Right ventricle myocardium inferior (tissue), 1 donor: ENCODE measurements at places on chromosomes 16 and 17.

- no peak for DNase-seq
Measured at GRCh38 chr17:48177816-48178215, 70.2 kb downstream of the SNX11 start.

DNA sequence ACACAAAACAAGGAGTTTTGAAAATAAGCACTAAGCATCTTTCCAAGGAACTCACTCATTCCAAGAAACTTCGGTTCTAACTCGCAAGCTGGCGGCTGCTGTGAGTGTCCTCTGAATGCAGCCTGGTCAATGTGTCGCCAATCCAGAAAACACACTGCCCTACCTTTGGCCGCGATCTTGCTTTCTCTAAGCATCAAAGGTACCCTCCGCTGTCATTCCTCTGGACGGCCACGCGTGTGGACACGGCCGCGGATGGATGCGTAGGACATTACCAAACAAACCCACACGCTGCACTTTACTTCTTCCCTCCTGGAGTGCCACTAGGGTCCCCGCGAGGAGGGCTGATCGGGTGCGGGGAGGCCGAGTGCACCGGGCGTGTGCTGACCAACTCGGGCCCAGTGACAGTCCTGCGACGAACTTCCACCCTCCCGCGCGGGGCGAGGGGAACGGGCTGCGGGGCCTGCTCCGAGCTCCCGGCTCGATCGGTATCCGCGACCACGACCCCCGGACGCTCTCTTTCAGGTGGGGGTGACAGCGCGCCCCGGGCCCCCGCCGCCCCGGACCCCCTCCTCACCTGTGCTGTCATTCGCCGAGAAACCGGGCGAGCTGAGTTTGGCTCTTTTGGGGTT, 1.1 kb downstream of the CREBBP start:
- peak; percentile 80 for DNase-seq

DNA sequence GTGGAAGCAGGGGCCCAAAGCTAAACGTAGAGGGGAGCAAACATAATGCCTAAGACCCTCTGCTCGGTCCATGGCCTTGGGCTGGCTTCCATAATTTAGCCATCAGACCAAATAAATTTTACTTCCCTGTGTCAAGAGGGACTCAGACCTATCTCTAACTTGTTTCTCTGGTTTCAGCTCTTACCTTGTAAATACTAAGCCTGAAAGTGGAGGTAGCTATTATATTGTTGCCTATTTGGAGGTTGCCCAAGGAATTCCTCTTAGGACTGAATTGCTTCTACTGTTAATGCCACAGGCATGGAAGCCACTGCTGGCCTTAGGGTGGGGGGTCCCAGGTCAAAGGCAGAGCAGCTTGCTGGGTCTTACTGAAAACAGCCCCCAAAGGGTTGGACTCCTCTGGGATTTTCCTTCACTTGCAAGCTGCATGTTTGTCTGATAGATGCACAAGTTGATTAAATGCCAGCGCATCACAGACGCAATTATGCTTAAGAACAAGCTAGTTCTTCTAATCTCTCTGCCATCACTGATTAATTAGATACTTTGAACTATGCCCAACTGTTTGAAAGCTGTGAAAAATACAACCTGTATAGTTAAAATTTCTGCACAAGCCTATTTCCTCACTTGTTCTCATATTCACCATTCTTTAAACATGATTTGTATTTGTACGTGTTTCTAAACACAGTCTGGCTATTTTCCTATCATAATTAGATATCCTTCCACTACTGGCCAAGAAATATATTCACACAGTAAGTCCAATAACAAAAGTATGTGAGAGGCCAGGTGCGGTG, 67.9 kb upstream of the HAS3 start:
- DNase-seq, result no peak

DNA sequence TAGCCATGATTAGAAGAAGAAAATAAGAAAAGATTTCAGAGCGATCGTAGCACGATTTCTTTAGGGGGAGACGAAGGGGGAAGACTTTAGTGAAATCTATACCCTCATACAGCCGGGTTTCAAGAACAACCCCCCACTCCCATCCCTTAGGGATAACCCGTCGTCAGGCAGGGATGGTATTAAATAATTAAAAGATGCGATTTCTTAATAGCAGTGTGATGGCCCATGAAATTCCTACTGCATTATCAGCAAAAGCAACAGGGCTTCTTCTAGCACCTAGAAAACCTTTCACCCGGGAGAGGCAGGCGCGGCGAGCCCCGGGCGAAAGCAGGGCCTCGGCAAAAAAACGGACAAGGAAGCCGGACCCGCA, 1.4 kb downstream of the CDH11 start:
- DNase-seq, result no peak

GRCh38 chr17:83149029-83149725, 69.8 kb downstream of the METRNL start:
- no peak for DNase-seq

GRCh38 chr17:44610871-44611270, 45.4 kb upstream of the MEIOC start:
- no peak for DNase-seq

- peak; percentile 94 for DNase-seq
Measured at GRCh38 chr16:31105677-31106213, 2.4 kb upstream of the BCKDK start.

DNA sequence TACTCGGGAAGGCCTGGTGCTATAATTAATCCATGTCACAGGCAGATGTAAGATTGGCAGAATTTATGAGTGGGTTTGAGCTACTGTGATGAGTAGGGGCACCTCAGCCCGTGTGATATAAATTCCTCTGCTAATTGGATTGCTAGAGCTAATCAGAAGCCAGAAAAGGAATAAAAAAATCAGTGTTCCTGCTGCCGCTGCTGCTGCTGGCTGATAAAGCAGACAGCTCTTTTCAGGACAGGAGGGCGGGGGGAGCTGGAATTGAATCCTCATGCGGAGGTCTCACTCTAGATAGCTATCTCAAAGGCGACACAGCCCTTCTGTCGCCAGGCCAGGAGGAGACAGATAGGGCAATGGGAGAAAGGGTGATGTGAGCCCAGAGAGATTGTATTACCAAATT, 182.7 kb upstream of the ZFHX3 start:
- no peak for DNase-seq

- no peak for DNase-seq
Measured at GRCh38 chr17:57886020-57886419, 36.2 kb upstream of the MRPS23 start.

DNA sequence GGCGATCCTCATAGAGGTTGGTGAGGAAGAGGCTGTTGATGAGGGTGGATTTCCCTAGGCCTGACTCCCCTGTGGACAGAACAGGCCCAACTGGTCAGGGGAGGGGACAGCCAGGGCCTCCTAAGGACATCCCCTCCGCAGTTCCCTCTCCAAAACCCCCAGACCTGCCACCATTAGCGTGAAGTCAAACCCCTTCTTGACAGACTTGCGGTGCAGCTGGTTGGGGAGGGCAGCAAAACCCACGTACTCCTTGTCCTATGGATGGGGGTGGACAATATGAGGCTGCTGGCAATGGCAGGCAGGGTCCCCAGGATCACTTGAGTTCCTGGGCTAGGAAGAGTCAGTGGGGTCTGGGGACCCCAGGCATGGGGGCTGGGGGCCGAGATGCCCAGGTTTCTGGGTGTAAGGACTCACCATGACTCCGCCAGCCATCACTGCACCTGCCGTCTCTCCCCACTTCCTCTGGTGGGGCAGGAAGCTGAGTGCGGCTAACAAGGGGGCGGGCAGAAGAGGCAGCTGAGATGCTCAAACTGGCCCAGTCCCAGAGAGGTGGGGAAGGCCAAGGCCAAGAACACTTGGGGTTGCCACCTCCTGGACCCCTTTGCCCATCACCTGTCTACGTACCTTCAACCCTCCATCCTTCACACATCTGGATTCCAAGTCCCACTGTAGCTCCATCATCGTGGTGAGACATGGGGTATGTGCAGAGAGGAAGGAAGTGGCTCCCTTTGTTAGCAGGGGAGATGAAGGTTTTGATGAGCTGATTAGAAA, at the start of gene SEPTIN1:
Gene SEPTIN1, minus strand, starts transcription at position 451 of the 771 bp plus-strand sequence. Its CDS starts 19 bp downstream, at position 432.
- peak; percentile 59 for DNase-seq

DNA sequence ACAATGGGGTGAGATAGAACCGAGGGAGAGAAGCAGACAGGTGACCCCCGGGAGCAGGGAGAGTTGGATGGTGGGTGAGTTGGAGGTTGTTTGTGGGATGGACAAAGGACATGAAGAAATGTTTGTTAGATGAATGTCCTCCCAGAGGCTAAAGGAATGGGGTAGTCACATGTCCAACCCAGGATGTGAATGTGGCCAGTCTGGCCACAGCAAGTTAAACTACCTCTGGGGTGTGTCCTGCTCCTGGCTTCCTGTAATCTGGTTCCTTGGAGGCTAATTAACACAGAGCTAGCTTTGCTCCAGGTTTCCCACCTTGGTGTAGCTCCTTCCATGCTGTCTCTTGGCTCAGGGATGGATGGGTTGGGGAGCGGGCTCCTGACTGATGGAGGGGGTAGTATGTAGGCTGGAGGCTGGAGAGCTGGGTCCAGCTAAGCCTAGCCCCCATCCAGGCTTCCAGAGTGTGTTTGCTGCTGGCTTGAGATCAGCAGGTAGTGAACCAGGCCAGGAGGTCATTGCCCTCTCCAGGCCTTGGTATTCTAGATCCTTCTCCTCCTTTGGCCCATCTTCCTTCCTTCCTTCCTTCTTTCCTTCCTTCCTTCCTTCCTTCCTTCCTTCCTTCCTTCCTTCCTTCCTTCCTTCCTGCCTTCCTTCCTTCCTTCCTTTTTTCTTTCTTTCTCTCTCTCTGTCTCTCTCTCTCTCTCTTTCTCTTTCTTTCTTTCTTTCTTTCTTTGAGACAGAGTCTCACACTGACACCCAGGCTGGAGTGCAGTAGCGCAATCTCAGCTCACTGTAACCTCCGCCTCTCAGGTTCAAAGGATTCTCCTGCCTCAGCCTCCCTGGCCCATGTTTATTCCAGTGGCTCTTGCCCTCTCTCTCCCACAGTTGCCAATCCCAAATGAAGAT, 28.0 kb upstream of the UBE2G1 start:
- DNase-seq, result no peak

- peak; percentile 84 for DNase-seq
Measured at GRCh38 chr16:89289428-89290395, 72.2 kb downstream of the ZNF778 start.

DNA sequence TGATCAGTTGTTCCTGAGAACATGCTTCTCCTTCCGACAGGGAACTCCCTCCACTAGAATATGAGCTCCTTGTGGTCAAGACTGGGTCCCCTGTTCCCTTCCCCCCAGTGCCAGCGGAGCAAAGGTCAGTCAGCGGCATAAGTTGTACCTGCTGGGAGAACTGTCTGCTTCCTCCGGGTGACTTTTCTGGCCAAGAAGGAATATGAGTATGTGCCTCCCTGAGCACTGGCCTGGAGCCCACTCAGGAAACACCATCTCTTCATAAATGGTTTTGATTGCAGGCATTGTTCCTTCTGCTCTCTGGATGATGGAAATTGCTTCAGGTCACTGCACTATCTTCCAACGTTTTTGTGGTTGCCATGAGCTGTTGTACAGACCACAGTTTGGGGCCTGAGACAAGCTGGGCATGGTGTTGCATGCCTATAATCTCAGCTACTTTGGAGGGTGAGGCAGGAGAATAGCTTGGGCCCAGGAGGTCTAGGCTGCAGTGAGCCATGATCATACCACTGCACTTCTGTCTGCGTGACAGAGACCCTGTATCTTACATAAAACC, 2.9 kb upstream of the P4HB start:
- no peak for DNase-seq

DNA sequence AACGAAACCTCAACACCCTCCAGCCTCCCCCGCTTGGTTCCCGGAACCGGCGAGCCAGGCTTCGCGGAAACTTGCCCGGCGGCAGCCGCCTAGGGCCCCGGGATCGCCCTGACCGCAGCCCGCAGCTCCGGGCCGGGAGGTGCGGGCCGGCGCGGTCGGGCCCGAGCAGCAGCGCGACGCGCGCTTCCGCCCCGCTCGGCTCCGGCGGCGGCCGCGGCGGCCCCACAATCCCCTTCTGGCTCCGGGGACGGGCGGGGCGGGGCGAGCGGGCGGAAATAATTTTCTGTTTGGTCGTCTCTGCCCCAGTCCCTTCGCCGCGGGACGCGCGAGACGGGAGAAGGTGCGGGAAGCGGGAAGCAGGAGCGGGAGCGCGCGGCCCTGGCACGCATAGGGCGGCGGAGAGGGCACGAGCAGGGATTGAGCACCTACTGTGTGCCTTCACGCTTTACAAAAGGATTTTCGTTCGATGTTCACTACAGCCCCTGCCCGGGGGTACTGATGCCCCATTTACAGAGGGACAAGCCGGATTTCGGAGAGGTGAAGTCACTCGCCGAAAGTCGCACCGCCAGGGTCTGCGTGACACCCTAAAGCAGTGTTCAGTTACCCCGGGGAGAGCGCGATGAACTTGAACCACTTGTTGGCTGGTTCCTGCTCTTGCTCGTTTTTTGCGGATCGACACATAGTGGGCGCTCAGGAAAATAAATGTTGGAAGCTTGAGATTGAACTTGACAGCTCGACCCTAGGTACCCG, 2.7 kb upstream of the MLLT6 start:
- peak; percentile 92 for DNase-seq

DNA sequence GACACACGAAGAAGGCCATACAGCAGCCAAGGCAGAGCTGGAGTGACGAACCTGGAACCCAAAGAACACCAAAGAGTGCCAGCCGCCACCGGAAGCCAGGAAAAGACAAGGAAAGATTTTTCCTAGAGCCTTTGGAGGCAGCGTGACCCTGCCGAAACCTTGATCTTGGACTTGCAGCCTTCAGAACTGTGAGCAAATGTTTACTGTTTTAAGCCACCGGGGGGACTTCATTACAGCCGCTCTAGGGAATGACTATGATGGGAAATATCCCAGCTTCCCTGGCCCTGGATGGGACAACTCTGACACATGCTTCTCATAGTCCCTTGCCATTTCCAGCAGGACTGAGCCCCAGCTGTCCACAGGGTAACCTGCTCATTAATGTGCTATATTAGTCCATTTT, 270.6 kb downstream of the HAPSTR1 start:
- no peak for DNase-seq

GRCh38 chr16:86362155-86362849, 148.0 kb upstream of the FOXF1 start:
- DNase-seq, result no peak

DNA sequence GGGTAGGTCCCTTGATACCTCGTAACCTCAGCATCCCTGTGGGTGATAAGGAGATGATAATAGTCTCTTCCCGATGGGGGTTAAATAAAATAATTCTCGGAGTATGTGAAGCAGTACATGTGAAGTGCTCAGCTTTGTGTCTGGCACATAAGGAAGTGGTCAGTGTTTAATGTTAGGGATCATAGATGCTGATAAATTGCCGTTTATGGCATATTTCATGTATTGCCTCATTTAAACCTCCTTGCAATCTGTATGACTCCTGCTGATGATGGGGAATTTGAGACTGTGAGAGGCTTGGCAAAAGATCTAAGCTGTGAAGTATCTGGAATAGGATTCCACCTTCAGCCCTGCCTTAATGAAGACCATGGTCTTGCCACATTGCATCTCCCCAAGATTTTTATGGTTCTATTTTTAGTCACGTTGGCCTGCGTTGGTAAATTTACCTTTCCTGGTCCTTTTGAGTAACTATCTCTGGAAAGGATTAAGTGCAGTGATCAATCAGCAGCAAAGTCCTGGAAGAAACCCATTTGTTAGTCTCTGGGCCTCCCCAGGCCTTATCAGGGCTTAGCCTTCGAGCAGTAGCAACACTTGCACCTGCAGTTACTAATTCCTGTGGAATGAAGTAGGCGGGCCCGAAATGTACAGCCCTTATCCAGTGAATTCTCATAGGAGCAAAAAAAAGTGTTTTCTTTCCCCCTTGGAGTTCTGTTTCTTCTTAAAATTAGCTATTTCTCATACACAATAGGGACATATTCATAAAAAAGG, 144.9 kb downstream of the WWOX start:
- no peak for DNase-seq
